ENCODE measurements at places on chromosomes 12 and 14.
A peak's percentile ranks its signal among the peaks of the same experiment; 100 is the strongest.

GRCh38 chr12:55043542-55043941 is 23.8 kb downstream of the NEUROD4 start:
- no peak for DNase-seq

DNA sequence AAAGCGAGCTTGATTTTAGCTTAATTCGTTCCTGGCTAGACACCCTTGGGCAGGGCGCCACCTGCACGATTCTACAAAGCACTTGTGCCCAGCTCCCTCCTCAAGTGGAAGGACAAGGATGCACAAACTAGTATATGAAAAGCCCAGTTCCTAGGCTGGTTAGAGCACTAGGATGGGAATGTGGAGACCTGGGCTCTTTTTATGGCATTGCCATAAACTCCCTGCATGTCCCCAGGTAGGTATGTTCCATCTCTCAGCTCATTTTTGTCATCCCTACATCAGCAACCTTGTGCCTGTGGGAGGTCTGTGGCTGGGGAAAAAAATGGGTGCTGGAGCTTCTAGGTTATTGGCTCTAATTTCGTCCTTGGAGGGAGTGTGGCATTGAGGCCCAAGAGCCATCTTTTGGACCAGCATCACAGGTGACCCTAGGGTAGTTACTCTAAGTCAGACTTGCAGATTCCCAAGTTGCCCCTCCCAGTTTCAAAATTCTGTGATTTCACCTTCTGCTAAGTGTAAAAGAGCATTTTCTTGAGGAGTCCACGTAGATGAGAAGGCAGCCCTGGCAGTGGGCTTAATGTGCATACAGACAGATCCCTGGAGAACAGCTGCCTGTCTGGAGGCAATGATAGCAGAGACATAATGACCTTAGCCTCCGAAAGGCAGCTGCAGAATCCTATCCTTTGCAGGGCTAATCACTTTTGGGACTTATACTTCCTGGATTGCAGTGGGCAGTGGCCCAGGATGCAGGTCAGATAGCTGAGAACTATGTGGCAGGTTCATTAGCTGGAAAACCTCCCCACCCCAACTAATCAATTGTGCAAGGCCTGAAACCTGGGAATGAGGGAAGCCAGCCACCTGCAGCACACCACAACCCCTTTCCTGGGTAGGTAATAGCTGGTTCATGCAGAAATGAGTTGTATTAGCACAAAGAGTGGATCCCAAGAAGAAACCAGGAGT is 47.6 kb upstream of the BDKRB2 start:
- no peak for DNase-seq

DNA sequence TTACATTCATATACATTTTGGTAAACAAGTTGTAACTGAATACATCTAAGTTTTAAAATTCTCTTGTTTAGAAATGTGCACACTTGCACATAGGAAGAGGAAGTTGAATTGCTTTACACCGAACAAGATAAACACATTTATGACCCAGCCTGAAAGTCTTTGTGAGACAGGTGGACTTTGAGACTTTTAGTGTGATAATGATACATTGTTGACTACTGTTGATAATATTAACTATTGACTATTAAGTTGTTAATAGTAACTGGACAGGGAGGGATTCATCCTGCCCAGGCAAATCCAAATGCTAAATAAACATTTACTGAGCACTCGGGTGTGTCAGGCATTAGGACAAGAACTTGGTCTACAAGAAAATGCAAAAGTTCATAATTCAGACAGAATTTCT is 68.0 kb downstream of the AVPR1A start:
- DNase-seq: no peak

- DNase-seq: no peak
These were observed 1.7 kb downstream of the AJUBA start for GRCh38 chr14:22980672-22981089.

GRCh38 chr12:31850268-31850667 is 108.9 kb upstream of the RESF1 start:
- DNase-seq: no peak

DNA sequence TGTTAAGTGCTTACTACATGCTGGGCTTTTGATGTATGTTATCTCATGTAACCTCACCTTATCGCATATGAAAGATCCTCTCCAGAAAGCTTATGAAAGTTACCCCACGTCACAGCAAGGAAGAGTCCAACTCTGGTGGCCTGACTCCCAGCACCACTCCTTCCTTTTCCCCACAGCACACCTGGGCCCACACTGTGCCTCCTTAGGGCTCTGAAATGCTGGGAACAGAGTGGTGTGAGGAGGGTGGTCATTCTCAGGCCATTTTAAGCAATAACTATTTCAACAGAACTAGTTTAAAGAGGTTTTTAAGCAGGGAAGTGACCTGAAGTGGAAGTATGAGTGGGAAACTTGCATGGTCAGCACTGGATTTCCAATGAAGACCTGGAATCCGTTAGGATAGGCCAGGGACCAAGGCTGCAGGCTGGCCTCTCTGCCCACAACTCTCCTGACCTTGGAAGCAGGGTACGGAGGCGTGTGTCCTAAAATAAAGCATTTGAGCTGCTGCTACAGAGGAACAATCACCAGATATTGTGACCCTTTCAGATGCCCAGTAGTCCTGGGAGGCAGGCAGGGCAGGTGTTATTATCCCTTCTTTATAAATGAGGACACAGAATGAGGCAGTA is 67.2 kb upstream of the TMEM263 start:
- no peak for DNase-seq

GRCh38 chr12:29320295-29321085 is 60.5 kb downstream of the ERGIC2 start:
- no peak for DNase-seq

- no peak for DNase-seq
These were observed 725 bp downstream of the RIMBP2 start for GRCh38 chr12:130715150-130715997.

DNA sequence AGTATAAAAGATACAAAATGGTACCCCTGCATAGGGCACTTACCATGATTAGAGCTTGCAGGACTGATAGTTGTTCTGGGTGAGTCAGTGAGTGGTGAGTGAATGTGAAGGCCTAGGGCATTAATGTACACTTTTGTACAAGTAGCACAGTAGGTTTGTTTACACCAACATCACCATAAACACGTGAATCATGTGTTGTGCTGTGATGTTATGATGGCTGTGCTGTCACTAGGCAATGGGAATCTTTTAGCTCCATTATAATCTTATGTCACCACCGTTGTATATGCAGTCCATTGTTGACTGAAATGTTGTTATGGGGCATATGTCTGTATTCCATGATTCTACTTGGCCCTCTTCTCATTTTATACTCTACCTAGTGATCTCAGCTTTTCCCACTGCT is 11.8 kb downstream of the NUBPL start:
- no peak for DNase-seq

- no peak for DNase-seq
These were observed 18.1 kb downstream of the ARPC3 start for GRCh38 chr12:110431957-110432587.

DNA sequence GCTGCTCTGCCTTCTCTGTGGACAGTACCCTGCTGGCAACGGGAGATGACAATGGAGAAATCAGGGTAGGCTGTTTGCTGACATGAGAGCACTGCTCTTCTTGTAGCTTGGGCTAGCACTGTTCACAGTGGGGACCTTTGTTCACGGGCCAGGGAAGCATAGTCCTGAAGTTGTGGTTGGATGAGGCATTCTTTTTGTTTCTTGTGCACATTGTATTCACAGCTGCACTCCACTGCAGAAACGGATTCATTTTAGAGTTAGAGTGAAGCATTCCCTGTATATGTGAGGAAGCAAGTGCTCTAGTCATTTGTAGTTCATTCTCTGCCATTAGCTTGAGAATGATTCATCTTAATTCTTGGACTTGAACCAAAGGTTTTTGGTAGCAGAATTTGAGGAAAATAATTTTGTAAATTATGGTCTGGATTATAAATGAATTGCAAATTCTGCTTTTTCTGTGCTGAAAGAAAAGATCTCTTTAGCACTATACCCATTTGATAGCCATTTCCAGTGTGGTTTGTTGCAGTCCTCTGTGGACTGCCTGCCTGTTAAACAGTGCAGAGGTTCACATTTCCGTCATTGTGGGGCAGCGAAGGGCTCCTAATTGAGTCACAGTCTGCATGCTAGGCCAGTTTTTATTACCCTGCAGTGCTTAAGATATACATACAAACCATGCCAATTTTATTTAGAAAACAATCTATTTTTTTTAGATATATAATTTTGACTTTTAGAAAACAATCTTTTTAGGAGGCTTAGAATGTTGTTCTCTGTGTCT is 80.6 kb downstream of the APAF1 start:
- peak; percentile 82 for DNase-seq

GRCh38 chr12:132586929-132587328 is 23.5 kb downstream of the LRCOL1 start:
- no peak for DNase-seq

DNA sequence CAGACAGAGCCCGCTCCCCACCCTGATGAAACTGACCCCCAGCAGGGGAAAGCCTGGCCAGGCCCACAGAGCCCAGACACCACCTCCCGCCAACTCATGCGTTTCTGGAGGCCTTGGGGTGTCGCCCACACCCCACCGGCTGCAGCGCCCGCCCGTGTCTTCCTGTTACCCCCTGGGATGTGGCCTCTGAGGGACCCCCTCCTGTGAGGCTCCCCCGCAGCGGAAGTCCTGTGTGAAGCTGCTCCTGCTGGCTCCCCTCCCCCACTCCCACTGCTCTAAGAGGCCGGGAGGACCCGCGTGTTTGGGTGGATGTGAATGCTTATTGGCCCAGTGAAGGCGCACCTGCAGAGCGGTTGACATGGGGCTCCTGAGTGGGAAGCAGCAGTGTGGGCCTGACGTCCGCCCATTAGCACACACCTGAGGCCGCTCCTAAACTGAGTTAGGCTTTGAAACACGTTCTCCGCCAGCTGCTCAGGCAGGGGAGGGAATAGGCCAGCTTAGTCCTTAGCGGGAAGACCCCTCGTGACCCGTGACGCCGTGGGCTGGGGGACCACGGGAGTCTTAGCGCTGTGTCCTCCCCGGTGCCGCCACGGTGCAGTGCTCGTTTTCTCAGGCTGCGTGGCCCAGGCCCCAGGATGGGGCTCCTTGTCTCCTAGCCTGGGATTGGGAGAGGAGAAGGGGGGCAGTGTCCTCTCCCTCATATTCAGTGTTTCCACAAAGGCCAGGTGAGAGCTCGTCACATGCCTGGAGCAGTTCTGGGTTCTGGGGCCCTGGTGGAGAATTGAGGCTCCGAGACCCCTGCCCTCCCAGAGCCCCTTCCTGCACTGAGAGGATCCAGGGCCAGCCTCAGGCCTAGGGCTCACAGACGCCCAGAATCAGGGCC is 323.4 kb upstream of the SFSWAP start:
- DNase-seq: no peak

- peak; percentile 97 for DNase-seq
These were observed 14.4 kb downstream of the ERP27 start for GRCh38 chr12:14923944-14924343.

DNA sequence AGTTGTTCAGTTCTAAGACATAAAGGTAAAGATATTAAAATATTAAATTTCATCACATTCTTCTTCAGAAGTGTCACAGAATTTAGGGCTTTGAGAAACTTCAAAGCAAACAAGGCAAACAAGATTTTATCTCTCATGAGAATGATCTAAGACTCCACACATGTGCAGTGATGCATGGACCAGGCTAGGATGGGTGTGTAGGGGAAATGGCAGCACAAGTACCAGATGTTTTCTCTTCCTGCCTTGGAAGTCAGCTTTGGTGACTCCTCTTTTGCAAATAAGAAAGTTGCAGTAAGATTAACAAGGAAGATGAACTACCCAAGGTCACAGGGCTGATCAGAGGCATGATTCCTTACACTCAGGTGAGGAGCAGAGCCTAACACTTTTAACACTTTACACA is 163.8 kb upstream of the LMNTD1 start:
- DNase-seq: no peak

DNA sequence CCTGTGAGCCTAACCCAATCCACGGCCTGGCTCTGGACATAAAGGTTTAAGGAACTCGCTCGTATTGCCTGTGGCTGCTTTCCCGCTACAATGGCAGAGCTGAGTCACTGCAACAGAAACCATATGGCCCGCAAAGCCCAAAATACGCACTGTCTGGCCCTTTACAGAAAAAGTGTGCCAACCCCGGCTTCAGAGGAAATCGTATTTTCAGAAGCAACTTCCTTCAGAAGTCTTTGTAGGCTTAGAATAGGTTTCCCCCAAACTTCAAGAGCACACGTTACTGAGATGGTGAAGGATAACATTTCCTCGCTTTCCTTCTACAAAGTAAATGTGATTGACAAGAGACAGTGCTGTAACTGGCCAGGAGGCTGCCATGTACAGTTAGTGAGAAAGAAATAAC is 34.8 kb upstream of the TESC start:
- no peak for DNase-seq
